ENCODE measurements at places on chromosomes 3 and 15. TPM values are rescaled to one million over a fixed set of nuclear protein-coding genes. Genes with fewer than 3 reads are reported as not detected.
A peak's percentile ranks its signal among the peaks of the same experiment; 100 is the strongest.

GRCh38 chr3:76566211-76566534, 473.7 kb upstream of the ROBO2 start:
- no peaks in the 10 kb centered on the region for H3K27me3 ChIP-seq
- H3K27ac ChIP-seq, result no peak overlapping the region
- H3K4me1 ChIP-seq, result no peaks in the 10 kb centered on the region
- H3K36me3 ChIP-seq, result no peaks in the 10 kb centered on the region
- no peak for DNase-seq
- H3K4me3 ChIP-seq, result no peak overlapping the region

GRCh38 chr3:197746801-197747237, 2.9 kb upstream of the FYTTD1 start:
- H3K27ac ChIP-seq, result no peak overlapping the region
- H3K4me3 ChIP-seq, result no peak overlapping the region
- peaks cover 9% of the 10 kb centered on the region for H3K4me1 ChIP-seq
- H3K27me3 ChIP-seq, result no peaks in the 10 kb centered on the region
- H3K36me3 ChIP-seq, result no peaks in the 10 kb centered on the region

GRCh38 chr15:72174551-72175165, 22.9 kb downstream of the GRAMD2A start:
- H3K4me1 ChIP-seq, result peaks cover 11% of the 10 kb centered on the region
- H3K36me3 ChIP-seq, result no peaks in the 10 kb centered on the region
- no peaks in the 10 kb centered on the region for H3K27me3 ChIP-seq
- no peak overlapping the region for H3K27ac ChIP-seq
- no peak overlapping the region for H3K4me3 ChIP-seq
- no peak for DNase-seq

GRCh38 chr15:92803852-92804609, 96.1 kb upstream of the CHD2 start:
- H3K4me3 ChIP-seq, result no peak overlapping the region
- peaks cover 29% of the 10 kb centered on the region for H3K4me1 ChIP-seq
- peak; percentile 98 for DNase-seq
- H3K27me3 ChIP-seq, result no peaks in the 10 kb centered on the region
- peak overlapping the region; percentile 98 for H3K27ac ChIP-seq

- H3K4me1 ChIP-seq, result no peaks in the 10 kb centered on the region
- DNase-seq, result no peak
- H3K4me3 ChIP-seq, result no peak overlapping the region
- H3K36me3 ChIP-seq, result no peaks in the 10 kb centered on the region
Observed at GRCh38 chr3:117674321-117674720, 964.7 kb downstream of the TUSC7 start.

DNA sequence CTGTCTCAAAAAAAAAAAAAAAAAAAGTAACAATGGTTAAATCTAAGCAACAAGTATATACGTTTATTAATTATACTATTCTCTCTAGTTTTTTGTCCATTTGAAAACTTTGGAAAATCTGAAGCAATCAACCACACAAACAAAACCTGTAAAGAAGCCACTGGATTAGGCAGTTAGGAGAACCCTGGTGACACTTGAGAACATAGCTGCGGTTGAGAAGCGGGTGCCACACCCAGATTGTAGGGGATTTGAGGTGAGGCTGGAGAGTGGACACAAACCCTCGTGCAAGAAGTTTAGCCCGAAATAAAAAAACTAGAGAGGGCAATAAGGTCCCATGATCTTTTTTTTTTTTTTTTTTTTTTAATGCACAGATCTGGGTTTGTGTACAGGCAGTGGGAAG, 25.9 kb upstream of the ZBTB38 start:
- peaks cover 3% of the 10 kb centered on the region for H3K4me1 ChIP-seq
- no peak overlapping the region for H3K4me3 ChIP-seq
- H3K36me3 ChIP-seq, result no peaks in the 10 kb centered on the region
- no peak for DNase-seq

- no peak overlapping the region for H3K4me3 ChIP-seq
- no peak overlapping the region for H3K27ac ChIP-seq
- DNase-seq, result no peak
- H3K4me1 ChIP-seq, result no peaks in the 10 kb centered on the region
- no peaks in the 10 kb centered on the region for H3K27me3 ChIP-seq
Observed at GRCh38 chr3:169542331-169542751, 121.2 kb downstream of the MECOM start.

DNA sequence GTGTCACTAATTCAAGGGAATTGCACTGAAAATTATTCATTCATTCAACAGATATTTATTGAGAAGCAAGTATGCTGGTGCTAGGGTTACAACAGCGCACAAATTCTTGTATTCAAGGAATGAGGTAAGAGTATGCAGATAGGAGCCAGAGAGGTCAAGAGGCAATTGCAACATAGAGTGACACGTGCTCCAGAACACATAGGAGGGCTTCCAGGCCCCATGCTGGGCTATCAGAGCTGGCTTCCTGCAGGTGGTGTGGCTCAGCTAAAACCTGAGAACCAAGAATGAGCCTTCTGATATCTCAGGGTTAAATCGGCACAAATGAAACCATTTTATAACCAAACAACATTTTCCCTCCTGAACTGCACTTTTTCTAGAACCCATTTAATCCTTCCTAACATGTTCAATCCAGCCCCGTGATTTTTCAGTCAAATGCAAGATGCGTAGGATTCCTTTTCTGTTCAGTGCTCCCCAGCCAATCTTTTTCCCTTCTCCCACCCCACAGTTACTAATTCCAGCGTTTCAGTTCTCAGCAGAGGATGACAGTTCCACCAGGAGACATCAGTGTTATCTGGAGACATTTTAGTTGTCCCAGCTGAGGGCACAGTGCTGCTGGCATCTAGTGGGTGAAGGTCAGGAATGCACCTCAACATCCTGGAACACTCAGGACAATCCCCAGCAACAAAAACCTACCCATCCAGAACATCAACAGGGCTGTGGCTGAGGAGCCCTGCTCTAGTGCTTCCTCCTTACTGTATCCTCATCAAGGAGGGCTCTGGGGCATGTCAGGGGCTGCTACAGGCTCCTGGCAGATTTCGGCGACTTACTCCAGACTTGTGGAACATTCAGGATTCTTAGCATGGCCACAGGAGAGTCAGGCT, 13.1 kb downstream of the CCR5AS start:
- no peak overlapping the region for H3K4me3 ChIP-seq
- no peak overlapping the region for H3K27ac ChIP-seq
- H3K27me3 ChIP-seq, result no peaks in the 10 kb centered on the region

DNA sequence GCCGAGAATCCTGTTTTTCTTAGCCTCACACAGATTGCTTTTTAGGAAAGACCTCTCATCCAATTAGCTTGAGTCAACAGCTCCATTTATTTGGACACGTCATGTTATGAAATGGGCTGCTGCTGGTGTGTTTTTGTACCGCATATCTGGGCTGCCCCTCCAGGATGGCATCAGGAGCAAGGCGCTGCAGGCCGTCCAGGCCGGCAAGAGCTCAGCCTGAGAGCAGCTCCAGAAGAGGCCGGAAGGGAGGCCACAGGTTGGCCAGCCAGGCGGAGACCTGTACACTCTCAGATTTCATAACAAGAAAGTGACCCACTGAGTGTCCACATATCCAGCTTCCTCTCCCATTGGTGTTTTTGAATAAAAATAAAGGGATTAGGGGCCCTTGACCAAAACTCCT, 28.3 kb downstream of the FOXL2NB start:
- no peaks in the 10 kb centered on the region for H3K36me3 ChIP-seq
- no peak for DNase-seq
- H3K4me1 ChIP-seq, result no peaks in the 10 kb centered on the region
- no peak overlapping the region for H3K4me3 ChIP-seq
- H3K27ac ChIP-seq, result no peak overlapping the region

DNA sequence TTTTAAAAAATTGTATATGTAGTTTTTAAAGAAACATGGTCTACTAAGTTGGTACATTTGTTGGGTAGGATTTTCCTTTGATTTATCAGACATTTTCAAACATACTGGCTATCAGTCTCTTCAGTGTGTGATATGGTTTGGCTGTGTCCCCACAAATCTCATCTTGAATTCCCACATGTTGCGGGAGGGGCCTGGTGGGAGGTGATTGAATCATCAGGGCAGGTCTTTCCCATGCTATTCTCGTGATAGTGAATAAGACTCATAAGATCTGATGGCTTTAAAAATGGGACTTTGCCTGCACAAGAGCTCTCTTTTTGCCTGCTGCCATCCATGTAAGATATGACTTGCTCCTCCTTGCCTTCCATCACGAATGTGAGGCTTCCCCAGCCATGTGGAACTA, 121.9 kb downstream of the ABI3BP start:
- no peak overlapping the region for H3K27ac ChIP-seq
- H3K36me3 ChIP-seq, result no peaks in the 10 kb centered on the region
- DNase-seq, result no peak
- no peak overlapping the region for H3K4me3 ChIP-seq
- no peaks in the 10 kb centered on the region for H3K27me3 ChIP-seq
- peaks cover 8% of the 10 kb centered on the region for H3K4me1 ChIP-seq

GRCh38 chr3:56861511-56861910, 59.8 kb upstream of the ARHGEF3 start:
- no peak overlapping the region for H3K27ac ChIP-seq
- no peak for DNase-seq
- H3K4me3 ChIP-seq, result no peak overlapping the region
- H3K27me3 ChIP-seq, result no peaks in the 10 kb centered on the region

- H3K4me1 ChIP-seq, result no peaks in the 10 kb centered on the region
- no peak for DNase-seq
- no peaks in the 10 kb centered on the region for H3K27me3 ChIP-seq
- no peak overlapping the region for H3K4me3 ChIP-seq
- no peak overlapping the region for H3K27ac ChIP-seq
Observed at GRCh38 chr3:164375538-164375937, 702.8 kb downstream of the SI start.

- H3K36me3 ChIP-seq, result peaks cover 13% of the 10 kb centered on the region
- H3K4me3 ChIP-seq, result no peak overlapping the region
- H3K27ac ChIP-seq, result no peak overlapping the region
Observed at GRCh38 chr15:41926185-41927056, 32.6 kb upstream of the SPTBN5 start.

GRCh38 chr3:195698325-195698646, 22.5 kb upstream of the MUC20 start:
- peaks cover 14% of the 10 kb centered on the region for H3K4me1 ChIP-seq
- H3K36me3 ChIP-seq, result peaks cover 16% of the 10 kb centered on the region
- no peaks in the 10 kb centered on the region for H3K27me3 ChIP-seq
- no peak overlapping the region for H3K4me3 ChIP-seq
- no peak for DNase-seq
- H3K27ac ChIP-seq, result no peak overlapping the region

DNA sequence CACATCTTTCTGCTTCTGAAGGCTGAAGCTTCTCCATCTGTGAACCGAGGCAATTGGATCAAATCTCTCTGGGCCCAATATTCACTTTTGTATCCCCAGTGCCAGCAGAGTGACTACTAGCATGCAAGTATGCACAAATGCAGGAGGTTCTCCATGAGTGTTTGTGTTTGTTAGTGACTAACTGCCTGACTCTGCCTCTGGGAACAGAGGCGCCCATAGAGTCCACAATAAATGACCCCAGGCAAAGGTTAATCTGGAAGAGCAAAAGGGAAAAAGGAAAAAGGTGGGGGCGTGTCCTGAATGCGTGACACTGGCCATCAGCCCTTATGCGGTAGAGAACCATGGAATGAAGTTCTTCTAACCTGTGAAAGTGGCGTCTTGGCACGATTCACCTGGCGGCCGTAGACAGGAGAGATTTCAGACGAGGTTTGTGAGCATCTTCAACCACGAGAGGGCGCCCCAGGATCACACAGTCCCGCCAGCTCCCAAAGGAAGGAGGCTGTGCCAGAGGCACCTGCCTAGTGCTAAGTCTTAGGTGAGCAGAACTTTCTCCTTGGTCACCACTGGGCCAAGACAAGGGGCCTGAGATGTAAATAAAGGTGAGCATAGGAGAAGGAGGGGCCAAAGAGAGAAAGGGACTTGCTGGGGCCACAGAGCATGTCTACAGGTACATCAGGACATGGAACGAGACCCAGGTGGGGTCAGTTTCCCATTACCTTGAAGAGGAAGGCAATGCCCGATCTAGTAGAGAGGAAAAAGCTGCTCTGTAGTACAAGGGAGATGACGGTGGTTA, 44.2 kb downstream of the RBPMS2 start:
- H3K4me1 ChIP-seq, result no peaks in the 10 kb centered on the region
- no peaks in the 10 kb centered on the region for H3K36me3 ChIP-seq
- no peak overlapping the region for H3K4me3 ChIP-seq
- H3K27me3 ChIP-seq, result no peaks in the 10 kb centered on the region

GRCh38 chr3:99943931-99944761, 126.5 kb downstream of the CMSS1 start:
- no peak overlapping the region for H3K27ac ChIP-seq
- no peak overlapping the region for H3K4me3 ChIP-seq
- DNase-seq, result no peak

DNA sequence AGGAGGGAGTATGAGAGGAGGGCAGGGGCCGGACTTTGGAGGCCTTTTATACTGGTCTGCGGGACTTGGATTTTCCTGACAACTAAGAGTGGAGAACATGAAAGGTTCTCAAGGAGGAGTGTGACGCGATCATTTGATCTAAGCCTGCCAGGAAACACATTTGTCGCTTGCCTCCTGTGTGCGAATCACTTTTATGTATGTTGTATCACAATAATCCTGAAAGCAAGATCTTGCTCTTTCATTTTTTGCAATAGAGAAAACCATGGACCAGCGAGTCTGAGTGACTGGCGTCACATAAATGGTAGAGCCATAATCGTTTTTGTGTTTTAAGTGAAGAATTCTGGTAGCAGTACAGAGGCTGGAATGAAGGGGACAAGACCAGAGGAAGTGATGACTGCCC, 100.7 kb downstream of the ARNT2 start:
- no peak overlapping the region for H3K4me3 ChIP-seq
- DNase-seq, result no peak

GRCh38 chr3:123984957-123985356, 7.0 kb downstream of the ROPN1 start:
- no peak for DNase-seq
- H3K36me3 ChIP-seq, result no peaks in the 10 kb centered on the region
- no peak overlapping the region for H3K4me3 ChIP-seq
- H3K27me3 ChIP-seq, result peaks cover 42% of the 10 kb centered on the region
- no peak overlapping the region for H3K27ac ChIP-seq
- no peaks in the 10 kb centered on the region for H3K4me1 ChIP-seq

DNA sequence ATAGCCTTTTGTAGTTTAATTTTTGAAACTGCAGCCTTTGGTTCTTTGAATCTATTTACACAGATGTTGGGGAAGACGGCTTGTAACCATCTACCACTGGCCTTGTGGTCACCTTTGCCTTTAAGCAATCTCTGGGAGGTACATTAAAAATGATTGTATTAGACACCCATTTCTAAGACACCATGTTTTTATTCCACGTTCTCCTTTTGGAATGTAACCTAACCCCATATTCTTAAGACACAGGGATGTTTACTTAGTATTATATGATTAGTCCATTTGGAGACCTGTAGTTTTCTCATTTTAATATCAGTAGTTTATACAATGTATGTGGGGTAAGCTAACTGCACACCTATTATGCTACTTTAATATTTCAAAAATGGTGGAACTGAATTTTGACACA, 175.1 kb upstream of the PLSCR5 start:
- no peaks in the 10 kb centered on the region for H3K36me3 ChIP-seq
- no peak overlapping the region for H3K27ac ChIP-seq
- no peaks in the 10 kb centered on the region for H3K27me3 ChIP-seq
- no peak overlapping the region for H3K4me3 ChIP-seq
- no peak for DNase-seq
- no peaks in the 10 kb centered on the region for H3K4me1 ChIP-seq

The STAC gene
- 7.7 TPM for polyA plus RNA-seq

The ENTPD3 gene
- 20.5 TPM for polyA plus RNA-seq

The CLRN1 gene
- polyA plus RNA-seq, result not detected

The HGD gene
- not detected for polyA plus RNA-seq

The FGF12 gene
- 4.1 TPM for polyA plus RNA-seq

The ADAMTS9 gene
- 0.43 TPM for polyA plus RNA-seq

The ACVR2B gene
- 0.37 TPM for polyA plus RNA-seq

The DNAH1 gene
- 0.70 TPM for polyA plus RNA-seq

The GABRB3 gene
- polyA plus RNA-seq, result 0.81 TPM
